ENCODE measurements at places on chromosomes 4 and X.

- no peak for DNase-seq
Measured at GRCh38 chrX:21171181-21171580, 203.0 kb upstream of the CNKSR2 start.

GRCh38 chr4:60175241-60175640 lies 1024.9 kb upstream of the ADGRL3 start:
- no peak for DNase-seq

DNA sequence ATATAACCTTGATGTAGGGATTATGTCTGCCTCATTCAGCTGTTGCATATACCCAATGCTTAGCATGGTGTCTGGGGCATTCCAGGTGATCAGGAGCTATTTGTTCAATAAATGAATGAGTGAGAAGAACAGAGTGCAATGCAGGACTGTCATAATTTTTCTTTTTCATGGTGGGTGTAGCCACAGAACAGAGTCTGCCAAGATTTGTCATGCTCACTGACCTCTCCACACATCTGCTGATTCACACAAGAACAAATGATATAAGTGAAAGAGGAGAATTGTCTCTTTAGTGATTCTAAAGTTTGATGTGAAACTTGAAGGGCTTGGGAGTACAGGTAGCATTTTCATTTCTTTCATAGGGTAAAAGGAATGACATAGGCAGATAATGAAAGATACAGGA lies 64.4 kb upstream of the TEX13D start:
- no peak for DNase-seq

- peak; percentile 49 for DNase-seq
Measured at GRCh38 chrX:13647709-13648212, 5.2 kb upstream of the TCEANC start.

- DNase-seq, result peak; percentile 64
Measured at GRCh38 chr4:128812442-128813235, 3.1 kb downstream of the JADE1 start.

GRCh38 chr4:175988511-175988910 lies 77.1 kb upstream of the WDR17 start:
- no peak for DNase-seq

- DNase-seq, result peak; percentile 82
Measured at GRCh38 chr4:181952478-181952877, 290.7 kb upstream of the TENM3 start.

DNA sequence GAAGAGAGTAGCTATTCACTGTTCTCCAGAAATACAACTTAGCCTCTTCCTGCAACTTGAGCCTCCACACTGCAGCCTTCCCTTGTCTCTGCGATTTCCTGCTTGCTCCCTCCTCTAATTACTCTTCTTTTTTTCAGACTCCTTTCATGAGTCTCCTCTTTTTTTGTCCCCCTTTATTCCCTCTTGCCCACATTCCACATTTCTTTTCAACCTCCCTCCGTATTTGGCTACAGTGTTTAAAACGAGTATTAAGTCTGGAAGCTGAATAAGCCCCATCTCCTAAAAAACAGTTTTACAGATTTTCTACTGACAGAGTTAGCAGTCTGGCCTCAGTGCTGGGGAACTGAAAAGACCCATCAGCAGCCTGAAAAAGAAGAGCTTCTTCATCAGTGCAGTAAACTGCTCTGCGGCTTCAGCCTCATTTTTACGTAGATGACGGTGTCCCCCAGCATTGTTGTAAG lies 141.5 kb downstream of the TENM3 start:
- DNase-seq, result no peak

DNA sequence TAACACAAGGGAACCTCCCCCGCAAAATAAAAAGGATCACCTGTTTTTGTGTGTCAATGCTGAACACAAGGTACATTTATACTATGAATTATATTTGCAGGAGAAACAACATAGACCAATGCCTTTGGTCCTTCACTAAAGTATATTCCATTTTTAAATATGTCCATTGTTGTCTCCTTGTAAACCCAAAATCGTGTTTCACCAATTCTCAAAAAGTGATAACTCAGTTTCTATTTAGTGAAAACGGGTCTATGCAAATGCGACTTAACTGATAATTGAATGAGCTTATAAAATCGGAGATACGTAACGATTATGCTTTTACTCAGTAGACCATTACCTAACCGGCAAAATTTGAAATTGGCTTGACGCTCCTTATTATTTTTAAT lies 2.1 kb downstream of the BRWD3 start:
- no peak for DNase-seq
